ENCODE measurements at places on chromosomes 4 and X.

DNA sequence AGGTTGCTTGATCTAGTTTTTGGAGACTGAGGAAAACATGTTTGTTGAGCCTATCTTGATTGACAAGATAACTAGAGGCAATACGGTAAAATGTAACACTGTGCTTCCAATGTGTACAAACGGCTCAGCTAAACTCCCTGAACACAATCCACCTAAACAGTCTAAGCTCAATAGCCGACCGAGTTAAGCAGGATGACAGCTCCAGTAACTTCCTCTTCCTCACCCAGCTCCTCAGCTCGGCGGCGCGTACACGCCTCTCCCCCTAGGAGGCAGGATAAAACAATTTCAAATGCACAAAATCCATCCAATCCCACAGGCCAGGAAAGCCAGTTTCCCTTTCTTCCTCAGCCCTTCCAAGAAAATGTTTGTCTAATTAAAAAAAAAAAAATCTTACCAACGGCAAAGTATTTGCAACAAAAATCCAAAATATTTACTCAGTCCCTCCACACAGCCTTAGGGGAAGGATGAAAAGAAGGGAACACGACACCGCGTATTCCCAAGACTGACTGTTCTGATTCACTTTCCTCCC, 1.0 kb downstream of the CNOT6L start:
- DNase-seq, result peak; percentile 42

DNA sequence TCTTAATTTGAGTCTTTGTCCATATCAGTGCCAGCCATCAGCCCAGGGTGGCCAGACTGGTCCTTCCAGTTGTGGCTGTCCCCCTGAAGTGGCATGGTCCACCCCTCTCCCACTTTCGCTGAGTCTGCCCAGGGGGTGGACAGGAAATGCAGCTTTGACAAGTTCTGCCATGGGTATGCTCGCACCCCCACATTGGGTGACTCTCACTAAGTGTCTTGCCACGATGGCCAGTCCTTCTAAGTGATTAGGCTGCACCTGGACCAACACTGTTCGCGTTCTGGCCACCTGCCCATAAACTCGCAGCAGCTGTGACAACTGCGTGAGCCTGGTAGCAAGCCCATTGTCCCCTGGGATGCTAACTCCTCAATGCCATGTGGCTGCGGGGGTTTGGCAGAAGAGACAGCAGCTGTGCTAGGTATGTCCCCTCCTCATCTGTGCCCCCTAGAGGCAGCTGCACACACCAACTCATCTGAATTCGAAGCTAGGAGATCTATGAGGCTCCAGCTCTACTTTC, 10.0 kb upstream of the LNX1 start:
- peak; percentile 36 for DNase-seq

- DNase-seq, result no peak
Measured at GRCh38 chr4:31548021-31548420, 827.9 kb downstream of the PCDH7 start.

GRCh38 chr4:107068116-107068515, 32.0 kb upstream of the DKK2 start:
- DNase-seq, result no peak

- peak; percentile 21 for DNase-seq
Measured at GRCh38 chr4:54277691-54278090, 48.6 kb downstream of the PDGFRA start.

DNA sequence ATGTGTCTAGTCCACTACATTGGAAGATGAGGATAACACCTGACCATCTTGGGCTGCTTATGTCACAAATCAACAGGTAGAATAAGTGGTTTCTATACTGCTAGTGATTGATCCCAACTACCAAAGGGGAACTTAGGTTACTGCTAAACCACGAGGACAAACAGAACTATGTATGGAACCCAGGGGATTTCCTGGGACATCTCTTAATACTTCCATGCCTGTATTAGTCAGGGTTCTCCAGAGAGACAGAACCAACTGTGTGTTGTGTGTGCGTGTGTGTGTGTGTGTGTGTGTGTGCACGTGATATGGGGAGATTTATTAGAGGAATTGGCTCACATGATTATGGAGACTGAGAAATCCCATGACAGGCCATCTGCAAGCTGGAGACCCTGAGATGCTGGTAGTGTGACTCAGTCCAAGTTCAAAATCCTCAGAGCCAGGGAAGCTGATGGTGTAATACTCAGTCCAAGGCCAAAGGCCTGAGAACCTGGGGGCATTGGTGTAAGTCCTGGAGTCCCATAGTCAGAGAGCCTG, 16.2 kb upstream of the AFF1 start:
- DNase-seq, result no peak

DNA sequence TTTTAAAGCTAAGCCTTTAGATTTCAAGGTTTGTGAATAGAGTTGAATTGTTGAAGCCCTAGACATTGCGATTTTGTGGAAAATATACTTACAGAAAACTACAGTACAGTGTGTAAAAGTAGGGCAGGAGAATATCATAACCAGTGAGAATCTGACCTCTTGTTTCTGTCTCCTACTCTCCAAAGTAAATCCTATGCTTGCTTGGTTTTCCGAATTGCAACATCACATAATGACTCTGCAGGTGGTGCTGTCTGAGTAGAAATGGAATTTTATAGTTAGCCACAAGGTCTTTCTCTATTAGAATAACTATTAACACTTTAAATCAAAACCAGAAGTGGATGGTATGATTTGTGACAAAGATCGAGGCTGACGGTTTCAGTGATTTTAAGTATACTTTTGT, 505.6 kb downstream of the RAPGEF2 start:
- no peak for DNase-seq

DNA sequence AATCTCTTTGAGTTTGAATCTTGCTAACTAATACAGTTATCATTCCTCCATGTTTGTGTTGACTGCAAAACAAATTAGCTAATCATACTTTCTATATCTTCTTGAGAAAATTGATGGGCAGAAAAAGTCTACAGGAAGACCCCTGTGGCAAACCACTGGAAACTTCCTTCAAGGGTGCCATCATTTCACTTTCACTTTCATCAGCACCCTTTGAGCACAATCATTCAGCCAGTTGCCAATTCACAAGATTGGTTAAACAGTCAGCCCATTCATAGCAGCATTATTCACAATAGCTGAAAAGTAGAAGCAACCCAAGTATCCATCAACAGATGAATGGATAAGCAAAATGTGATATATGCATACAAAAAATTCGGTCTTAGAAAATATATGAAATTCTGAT, 101.5 kb downstream of the CCDC160 start:
- DNase-seq, result no peak

- no peak for DNase-seq
Measured at GRCh38 chr4:147481577-147482109, 746 bp downstream of the EDNRA start.

GRCh38 chr4:52051213-52051614, at the start of gene SPATA18:
TSS of gene SPATA18 (plus strand) at chr4:52051304. CDS start at chr4:52051705, 401 bp downstream.
- peak; percentile 49 for DNase-seq

- DNase-seq, result no peak
Measured at GRCh38 chr4:61527888-61528287, 327.8 kb downstream of the ADGRL3 start.

- DNase-seq, result no peak
Measured at GRCh38 chr4:37453999-37454800, 209.7 kb downstream of the NWD2 start.

GRCh38 chrX:120504569-120504968, 35.5 kb upstream of the LAMP2 start:
- no peak for DNase-seq

- peak; percentile 16 for DNase-seq
Measured at GRCh38 chrX:103789004-103789403, 12.4 kb downstream of the PLP1 start.

GRCh38 chr4:97643179-97643578, 500.1 kb downstream of the STPG2 start:
- no peak for DNase-seq

GRCh38 chrX:2474280-2474962, 26.4 kb downstream of the DHRSX start:
- DNase-seq, result no peak

DNA sequence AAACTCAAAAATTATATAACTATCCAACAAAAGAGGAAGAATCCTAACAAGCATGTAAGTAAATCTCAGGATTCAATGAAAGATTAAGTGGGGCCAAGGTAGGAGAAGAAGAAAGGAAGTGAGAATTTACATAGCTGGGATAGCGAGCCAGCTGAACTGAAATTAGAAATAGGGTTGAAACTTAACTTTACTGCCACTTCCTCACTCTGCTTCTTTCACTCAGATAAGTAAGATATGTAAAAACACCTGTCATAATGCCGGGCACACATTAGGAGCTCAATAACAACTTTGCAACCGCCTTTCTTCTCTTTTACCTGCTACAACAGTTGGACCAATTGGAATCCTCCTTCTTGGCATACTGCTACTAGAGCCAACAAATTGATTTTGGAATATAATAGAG, 129.4 kb downstream of the CNKSR2 start:
- DNase-seq, result no peak
